NCI-H187 (cell line): ENCODE measurements at places on chromosomes 6 and 20.

DNA sequence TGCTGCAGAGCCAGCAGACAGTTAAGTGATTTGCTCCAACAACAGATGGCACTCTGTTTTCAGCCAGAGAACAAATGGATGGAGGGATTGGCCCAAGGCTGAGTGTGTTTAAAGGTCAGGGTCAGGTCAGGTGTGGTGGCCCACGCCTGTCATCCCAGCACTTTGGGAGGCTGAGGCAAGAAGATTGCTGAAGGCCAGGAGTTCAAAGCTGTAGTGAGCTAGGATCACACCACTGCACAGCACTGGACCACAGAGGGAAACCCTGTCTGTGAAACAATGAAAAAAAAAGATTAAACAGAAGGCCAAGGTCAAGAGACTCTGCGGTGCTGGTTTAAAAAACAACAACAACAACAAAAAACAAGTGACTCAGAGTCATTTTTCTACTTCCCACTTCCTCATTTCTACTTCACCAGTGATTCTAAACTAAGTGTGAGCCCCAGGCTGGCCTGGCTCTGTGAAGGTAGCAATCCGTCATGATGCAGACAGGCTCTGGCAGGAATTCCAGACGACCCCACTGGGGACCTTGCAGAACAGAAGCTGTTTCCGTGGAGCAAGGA, 42.5 kb upstream of the ARMC2 start:
- DNase-seq = no peak

DNA sequence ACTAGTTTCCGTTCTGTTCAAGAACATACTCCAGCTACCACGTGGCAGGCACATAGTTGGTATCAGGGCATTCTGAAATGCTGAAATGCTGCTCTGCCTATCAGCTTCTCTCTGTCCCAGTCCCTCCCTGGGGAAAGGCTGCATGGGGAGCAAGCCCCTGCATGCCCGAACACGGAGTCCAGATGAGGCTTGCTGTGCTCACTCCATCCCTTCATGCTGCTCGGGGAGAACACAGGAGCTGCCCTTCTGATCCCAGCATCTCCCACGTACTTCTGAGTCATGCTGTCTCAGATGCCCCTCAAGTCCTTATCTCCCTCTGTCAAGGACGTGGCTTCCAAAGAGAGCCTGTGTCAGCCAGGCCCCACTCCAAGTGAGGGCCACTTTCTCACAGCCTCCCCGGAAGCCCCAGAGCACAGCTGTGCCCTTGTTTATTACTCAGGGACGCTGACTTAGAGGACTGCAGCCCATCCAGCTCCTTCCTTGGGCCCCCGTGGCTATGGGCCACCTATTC, 29.4 kb downstream of the THBS2 start:
- no peak for DNase-seq

- DNase-seq = no peak
Observed at GRCh38 chr20:10537850-10538480, 102.9 kb downstream of the SLX4IP start.

GRCh38 chr6:108200186-108200585, 34.4 kb downstream of the NR2E1 start:
- DNase-seq = no peak

- no peak for DNase-seq
Observed at GRCh38 chr6:111338843-111339242, 144.2 kb downstream of the REV3L start.

DNA sequence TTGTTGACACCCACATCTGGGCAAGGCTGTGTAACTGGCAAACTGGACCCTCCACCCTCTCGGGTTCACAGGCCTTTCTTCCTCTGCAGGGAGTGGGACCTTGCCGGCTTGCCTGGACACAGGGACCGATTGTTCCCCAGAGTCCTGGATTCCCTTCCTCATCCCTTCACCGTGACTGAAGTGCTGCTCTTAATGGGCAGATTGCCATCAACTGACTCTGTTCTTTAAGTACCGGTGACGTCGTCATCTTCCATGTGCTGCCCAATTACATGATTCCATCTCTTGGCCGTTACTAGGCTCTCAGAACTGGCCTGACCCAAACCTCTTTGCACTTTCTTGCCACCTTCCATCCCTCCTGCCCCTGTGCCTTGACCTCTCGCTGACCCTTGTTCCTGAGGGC, 85.4 kb downstream of the EYA4 start:
- DNase-seq = no peak

- no peak for DNase-seq
Observed at GRCh38 chr6:72653026-72653425, 31.2 kb downstream of the KCNQ5 start.

- no peak for DNase-seq
Observed at GRCh38 chr20:24915440-24915839, 33.6 kb upstream of the CST7 start.

GRCh38 chr6:19839788-19840187, 2.6 kb downstream of the ID4 start:
- no peak for DNase-seq

GRCh38 chr20:19812696-19813095, 54.6 kb downstream of the RIN2 start:
- no peak for DNase-seq

GRCh38 chr6:3965071-3965718, 113.7 kb downstream of the FAM217A start:
- DNase-seq = no peak

GRCh38 chr20:9195031-9195430, 126.1 kb downstream of the PLCB4 start:
- DNase-seq = no peak

DNA sequence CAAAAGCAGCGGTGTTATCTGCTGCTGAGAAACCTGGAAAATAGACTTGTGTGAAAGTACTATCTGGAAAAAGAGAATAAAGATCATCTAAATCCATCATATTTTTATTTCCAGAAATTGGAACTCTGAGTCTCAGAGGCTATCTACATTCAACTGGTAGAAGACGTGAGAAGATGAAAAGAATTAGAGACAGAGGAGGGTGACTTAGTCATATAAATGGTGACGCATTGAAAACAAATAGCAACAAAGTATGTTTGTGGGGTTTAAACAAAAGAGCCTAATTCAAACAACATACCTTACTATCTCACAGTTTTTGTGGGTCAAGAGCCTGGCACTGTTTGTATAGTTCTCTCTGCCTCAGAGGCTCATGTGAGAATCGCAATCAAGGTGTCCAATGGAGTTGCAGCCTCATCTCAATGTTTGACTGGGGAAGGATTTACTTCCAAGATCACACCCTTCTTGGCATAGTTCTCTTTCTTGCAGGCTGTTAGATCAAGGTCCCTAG, 757.1 kb upstream of the SLC35B3 start:
- no peak for DNase-seq

GRCh38 chr20:54454982-54455381, 20.4 kb upstream of the DOK5 start:
- no peak for DNase-seq

DNA sequence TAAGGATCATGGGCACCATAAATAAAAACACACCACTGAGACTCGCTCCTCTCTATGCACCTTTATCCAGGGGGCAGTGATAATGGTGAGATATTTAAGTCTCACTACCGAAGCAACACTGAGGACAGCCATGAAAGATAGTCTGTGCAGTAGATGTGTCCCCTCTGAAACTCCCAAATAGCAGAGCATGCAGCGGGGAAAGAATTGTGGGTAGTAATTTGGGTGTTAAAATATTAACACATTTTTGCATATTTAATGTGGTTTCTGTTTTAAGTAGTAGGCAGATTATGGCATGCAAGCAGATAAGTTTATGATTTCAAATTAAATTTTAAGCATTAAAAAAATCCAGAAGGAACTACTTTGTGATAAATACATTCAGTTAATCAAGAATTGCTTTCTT, 82.7 kb downstream of the CTNNBL1 start:
- no peak for DNase-seq

DNA sequence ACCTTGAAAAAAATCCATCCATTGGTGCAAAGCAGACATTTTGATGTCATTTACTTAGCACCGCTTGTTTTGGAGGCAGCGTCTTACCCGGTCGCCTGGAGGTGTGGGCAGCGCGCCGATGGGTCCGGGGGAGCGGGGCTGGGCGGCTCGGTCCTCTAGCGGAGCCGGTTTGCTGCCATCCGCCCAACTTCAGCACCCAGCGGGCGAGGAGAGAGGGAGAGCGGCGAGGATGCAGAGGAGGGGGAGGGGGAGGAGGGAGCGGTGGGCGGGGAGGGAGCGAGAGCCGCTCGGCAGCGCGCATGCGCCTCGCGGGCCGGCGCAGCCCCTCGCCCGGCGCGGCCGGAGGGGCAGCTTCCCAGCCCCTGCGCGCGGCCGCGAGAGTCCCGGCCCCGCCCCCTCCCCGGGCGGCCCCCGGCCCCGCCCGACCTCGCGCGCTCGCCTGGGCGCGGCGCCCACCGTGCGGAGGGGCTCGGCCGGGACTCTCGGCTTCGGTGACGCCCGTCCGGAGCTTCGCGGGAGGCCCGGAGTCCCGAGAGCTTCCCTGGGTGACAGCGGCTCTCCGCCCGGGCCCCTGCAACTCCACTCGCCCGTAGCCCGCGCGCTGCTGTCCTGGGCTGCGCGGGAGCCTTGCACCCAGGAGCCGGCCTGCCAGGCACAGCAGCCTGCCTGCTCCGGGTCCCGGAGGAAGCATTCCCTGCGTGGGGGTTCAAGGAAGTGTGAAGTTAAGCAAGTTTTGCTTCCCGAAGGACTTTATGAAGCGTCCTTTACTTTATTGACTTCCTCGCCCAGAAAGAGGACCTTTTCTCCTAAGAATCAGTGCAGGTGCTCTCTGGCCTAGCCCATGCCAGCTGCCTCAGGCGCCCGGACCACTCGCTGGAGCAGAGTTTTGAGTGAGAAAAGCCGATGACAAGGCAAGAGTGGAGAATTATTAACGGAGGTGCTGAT, at the start of gene RGS17:
RGS17 (minus strand) TSS at position 246 of the 945 bp plus-strand sequence. CDS start 87,264 bp downstream, outside the sequence.
- no peak for DNase-seq

GRCh38 chr6:12051861-12052368, 39.8 kb downstream of the HIVEP1 start:
- DNase-seq = no peak

DNA sequence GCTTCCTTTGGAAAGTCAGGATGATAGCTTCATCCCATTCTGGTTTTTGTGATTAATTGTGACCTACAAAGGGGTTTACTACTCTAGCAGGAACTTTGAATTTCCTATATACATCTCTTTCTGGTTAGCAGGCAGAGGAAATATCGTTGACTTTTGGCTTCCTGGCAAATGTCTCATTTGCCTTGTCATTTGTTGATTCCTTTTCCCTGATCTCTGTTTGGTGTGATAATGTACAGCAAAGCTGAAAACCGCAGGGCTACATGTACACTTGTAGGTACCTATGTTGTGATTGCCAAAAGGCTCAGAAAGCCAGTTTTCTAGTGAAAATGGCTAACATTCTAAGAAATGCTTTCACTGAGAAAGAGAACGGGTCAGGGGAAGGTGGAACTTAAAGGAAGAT, 44.3 kb downstream of the TOP1 start:
- DNase-seq = no peak

DNA sequence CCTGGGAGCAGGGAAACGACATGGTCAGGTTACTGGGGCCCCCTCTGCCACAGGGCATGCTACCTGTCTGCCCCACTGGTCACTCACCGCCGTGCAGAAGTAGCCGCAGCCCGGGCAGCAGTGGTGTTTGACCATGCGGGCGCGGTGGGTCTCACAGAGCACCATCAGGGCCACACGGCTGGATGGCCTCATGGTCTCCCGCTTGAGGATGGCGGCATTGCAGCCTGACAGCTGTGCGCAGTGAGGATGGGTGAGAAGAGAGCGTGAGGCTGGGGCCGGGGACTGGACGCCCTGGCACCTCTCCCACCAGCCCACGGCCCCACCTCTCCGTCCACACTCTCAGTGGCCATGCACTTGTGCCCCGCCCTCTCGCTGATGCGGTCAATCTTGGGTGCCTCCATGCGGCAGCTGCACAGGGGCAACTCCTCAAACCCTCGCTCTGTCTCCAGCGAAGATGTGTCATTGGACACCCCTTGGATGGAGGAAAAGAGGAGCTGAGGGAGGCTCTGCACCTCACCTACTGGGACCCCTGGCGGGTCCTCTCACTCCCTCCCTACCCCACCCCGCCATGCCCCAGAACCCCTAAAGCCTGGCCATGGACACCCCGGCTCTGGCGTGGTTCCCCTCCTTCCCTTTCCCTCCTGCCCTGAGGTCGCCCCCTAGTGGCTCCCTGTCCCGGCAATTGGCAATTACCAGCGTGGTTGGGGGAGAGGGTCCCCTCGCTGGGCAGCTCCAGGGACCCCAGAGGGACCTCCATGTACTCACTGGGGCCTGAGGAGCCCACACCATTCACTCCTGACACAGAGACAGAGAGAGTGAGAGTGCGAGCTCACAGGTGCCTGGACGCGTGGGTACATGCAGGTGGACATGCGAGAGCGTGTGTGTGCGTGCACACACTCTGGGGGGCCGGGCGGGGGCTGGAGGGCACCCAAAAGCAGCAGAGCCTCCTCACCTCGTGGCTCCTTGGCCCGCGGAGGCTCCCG, 8.9 kb downstream of the EHMT2 start:
- no peak for DNase-seq

DNA sequence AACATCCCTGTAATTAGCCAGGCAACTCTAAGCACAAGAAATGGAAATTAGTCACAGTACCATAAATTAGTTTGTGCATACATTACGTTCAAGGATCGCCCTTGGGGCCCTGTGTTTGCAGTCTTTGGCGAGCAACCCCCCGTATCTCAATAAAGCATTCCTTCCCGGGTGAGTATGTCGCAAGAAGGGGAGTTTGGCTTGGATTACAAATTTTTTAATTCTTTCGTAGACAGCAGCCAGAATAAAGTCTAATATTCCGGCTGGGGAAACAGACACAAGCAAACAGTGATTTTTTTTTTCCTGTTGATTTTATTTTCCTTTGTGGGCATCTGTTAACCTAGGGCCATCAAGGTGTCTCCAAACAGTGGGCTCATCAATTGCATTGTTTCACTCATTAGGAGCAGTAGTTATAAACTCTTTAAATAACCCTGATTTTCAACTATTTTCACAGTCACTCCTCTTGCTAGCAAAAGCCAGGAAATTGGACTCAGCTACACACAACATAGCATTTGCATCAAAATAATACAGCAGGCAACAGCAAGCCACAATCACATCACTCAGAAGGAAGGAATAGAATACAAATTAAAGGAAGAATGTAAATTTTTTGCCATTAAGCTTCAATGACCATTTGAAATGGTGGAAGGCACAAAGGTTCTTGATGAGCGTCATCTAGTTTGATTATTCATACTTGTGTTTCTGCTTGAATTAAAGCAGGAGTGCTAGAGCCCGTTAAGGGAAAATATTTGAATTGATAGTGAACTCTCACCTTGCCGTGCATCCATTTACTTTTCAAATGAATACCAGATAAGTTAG, 85.3 kb downstream of the LINC00237 start:
- DNase-seq = no peak

GRCh38 chr6:165883851-165884640, 221.0 kb upstream of the PDE10A start:
- DNase-seq = no peak

- DNase-seq = no peak
Observed at GRCh38 chr20:64219202-64219601, 36.3 kb upstream of the PCMTD2 start.

- DNase-seq = no peak
Observed at GRCh38 chr20:6140947-6141346, 18.1 kb upstream of the FERMT1 start.

GRCh38 chr6:7731294-7731693, 5.4 kb downstream of the BMP6 start:
- no peak for DNase-seq
